ENCODE measurements at places on chromosomes 2 and 18.

DNA sequence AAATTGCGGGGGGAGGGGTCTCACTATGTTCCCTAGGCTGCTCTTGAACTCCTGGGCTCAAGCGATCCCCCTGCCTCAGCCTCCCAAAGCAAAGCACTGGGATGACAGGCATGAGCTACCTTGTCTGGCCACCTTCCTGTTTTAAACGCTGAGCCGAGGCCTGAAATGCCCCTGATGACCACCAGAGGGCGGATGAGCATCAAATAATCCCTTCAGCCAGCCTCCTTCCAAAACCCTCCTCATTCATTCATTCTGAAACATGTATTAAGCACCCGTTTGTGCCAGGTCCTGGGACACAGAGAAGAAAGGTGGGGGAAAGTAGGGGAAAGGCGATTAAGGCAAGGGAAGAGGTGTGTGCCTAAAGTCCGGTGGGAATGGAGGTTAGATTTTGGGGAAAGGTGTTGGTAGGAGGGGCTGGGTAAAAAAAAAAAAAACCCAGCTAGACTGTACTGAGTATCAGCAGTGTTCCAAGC lies 30.7 kb upstream of the PTMA start:
- peak; percentile 70 for DNase-seq

DNA sequence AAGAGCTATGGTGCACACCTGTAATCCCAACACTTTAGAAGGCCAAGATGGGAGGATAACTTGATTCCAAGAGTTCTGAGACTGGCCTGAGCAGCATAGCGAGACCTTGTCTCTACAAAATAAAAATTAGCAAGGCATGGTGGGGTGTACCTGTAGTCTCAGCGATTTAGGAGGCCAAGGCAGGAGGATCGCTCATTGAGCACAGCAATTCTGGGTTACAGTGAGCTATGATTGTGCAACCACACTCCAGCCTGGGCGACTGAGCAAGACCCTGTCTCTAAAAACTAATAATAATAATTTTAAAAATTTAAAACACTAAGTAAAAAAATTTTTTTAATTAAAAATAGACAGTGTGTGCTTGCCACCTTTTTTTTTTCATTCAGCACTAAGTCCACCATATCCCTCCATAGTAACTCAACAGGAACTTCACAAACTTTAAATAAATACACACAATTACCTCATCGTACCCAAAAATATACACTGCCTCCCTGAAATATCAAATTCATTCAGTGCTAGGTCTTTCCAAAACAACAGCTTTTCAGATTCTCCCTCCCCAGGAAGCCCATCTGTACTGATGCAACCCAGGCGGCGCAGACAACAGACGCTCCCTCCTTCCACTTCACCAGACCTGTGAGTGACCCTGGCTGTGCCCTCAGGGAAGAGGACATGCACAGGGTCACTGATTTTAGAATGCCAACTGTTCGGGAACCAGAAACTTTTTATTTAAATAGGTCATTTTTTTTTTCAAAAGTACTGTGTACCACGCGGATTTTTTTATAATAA lies 29.6 kb downstream of the FAM168B start:
- no peak for DNase-seq

DNA sequence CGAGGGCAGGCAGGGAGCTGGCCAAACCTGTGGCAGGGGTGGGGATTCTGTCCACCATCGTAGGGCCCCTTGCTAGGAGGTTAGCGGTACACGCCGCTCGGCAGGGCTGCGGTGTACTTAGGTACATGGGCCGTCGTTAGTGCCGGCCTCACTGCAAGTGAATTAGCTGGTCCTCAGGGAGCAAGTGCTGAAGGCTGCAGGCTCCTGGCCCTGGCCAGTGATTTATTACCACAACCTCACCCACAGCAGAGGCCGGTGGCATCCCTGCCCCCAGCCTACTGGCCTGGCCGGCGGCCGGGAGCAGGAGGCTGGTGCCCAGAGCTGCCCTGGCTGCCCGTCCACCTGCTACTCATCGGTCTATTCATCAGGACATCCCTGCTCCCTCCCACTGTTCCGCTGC lies 19.6 kb upstream of the PTMA start:
- no peak for DNase-seq

- DNase-seq: peak; percentile 31
Observed at GRCh38 chr18:8654503-8655451, 45.5 kb downstream of the RAB12 start.

DNA sequence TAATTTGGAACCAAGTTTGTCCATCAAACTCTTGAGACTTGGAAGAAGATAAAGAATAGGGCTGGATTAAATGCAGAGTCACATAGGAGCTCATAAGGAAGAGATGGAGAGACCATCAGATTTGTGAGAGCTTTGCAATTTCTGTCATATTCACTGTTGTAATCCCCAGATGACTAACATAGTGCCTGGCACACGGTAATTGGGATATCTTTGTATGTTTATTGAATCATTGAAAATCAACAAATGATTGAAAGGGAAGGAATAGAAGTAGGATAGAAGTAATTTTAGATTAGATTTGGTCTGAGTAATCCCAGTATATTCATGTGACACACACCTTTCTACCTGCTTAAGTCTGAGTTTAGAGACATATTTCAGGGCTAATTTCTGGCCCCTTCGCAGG lies 75.4 kb downstream of the LCLAT1 start:
- no peak for DNase-seq

DNA sequence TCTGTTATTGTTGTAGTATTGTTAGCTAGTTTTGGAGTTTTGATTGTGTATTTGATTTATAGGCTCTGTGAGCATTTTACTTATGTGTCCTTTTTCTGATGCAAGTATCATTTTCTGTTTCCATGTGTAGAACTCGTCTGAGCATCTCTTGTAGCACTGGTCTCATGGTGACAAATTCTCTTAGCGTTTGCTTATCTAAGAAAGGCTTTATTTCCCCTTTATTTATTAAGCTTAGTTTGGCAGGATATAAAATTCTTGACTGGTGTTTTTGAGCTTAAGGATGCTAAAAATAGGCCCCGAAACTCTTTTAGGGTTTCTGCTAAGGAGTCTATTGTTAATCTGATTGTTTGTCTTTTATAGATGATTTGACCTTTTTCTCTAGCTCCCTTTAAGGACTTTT lies 57.6 kb upstream of the THUMPD2 start:
- no peak for DNase-seq

DNA sequence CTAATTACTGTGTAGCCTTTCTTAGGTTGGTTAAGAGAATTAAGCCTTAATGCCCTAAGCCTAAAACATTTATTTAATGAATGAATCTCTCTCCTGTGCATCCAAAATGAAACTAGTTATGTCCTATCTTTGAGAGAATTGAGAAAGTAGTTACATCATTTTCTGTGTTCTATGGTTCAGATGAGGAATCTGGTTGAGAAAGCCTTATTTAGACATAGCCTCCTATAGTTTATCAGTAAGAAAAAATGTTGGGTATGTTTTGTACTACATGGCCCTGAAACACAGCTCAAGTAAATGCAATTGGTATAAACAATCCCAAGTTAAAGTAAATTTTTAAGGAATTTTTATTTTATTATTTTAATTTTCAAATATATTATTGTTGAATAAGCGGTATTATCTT lies 25.9 kb upstream of the RAMP1 start:
- no peak for DNase-seq

DNA sequence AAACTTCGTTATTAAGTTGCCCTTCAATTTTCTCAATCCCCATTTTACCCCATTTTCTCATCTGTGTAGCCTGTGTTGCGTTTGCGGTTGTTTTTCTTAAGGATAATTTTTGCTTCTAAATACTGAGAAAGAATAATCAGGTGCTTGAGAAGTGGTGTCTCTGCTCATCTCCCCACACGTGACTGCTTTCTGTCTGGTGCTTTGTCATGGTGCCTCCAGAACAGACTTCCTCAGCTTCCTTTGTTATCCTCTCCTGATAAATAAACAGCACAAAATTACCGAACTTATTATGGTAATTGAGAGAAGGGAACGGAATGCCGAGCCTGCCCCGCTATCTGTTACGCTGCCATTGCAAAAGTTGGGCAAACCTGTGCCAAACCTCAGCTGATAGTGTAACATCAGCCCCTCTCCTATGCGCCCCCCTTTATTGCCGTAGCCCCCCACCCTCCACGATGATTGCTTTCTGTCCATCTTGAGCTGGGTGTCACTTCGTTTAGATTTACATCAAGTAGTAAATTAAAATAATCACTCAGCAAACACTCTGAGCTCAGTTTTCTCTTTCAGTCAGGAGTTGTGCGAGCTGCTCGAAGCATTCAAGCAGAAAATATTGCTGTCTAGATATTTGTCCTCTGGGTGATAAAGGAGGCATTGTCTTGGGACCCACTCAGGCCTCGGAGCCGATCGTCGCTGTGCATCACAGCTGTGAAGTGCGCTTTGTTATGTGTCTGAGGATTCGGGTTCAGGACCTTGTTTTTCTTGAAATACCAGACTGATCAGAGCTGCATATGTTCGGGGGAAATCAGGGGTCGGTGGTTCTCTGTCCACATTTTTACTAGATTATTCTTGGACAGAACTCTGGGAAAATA lies 1008.5 kb upstream of the FANCL start:
- no peak for DNase-seq

DNA sequence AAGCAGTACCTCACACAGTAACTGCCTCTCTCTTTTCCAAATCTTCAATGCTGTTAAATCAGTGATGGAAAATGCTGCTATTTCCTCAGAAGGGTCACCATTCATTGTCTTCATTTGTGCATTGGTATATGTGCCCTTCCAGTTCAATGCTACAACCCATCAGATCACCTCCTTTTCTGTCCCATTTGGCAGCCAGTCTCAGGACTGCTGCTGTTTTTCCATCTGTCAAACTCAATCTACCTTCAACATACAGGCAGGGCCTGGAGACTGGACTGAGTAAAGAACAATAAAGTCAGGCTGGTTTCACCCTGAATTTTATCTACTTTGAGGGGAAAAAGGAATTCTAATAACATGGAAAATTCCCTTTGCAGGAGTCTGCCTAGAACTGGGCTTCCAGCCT lies 17.9 kb downstream of the ZNF385B start:
- DNase-seq: no peak

DNA sequence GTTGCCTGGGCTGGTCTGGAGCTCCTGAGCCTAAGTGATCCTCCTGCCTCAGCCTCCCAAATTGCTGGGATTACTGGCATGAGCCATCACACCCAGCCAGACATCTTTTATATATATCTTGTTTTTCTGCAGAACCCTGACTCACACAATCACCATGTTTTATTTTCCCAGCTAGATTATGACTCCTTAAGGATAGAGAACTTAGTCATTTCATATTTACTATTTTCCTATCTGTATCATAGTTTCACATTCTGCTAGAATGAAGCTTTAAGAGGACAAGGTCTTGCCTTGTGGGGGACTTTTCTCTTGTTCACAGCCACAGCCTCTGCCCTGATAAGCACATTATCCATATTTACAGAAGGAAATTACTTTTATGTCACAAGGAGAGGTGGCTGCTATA lies 73.9 kb downstream of the LBH start:
- no peak for DNase-seq

GRCh38 chr18:7070466-7070865 lies 47.1 kb downstream of the LAMA1 start:
- no peak for DNase-seq

- peak; percentile 22 for DNase-seq
Observed at GRCh38 chr18:48777026-48777743, 173.6 kb downstream of the SMAD7 start.

DNA sequence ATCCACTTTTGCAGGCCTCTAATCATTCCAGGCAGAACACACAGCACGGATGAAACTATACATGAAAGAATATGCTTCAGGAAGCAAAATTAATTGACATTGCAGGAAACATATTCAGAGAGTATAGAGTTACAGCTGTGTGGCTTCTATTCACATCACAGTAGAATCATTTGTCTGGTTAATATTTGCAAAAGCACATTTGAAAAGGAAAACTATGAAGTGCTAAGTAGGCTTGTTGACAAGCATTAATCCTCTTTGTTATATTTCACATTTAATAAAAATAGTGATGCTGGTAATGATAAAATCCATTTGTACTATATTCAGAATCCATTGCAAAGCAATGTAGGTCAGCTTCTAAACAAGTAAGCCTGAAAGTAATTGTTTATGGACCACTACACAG lies 32.2 kb upstream of the PIK3C3 start:
- no peak for DNase-seq

GRCh38 chr2:65214361-65214760 lies 13.3 kb upstream of the ACTR2 start:
- DNase-seq: no peak

GRCh38 chr2:25816249-25816648 lies 62.0 kb downstream of the ASXL2 start:
- no peak for DNase-seq

DNA sequence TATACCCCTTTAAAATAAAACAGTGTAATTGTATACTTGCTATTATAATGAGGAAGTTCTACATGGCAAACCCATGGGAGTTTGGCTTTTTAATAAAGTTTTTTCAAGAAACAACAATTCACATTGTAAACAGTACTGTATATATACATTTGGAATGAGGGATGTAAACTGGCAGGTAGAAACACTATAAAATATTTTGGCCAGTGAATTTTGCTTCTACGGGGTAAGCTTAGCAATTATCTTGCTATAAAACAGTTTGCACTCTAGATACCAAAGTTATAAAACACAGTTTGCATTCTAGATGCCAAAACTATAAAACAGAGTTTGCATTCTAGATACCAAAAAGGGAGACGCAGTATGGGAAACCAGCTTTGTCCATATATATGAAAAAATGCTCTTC lies 16.6 kb downstream of the THUMPD2 start:
- no peak for DNase-seq

- DNase-seq: no peak
Observed at GRCh38 chr2:159064446-159065301, 96.2 kb downstream of the TANC1 start.

GRCh38 chr2:28544405-28544921 lies 48.6 kb downstream of the PLB1 start:
- no peak for DNase-seq

GRCh38 chr18:77079088-77079487 lies 53.5 kb downstream of the MBP start:
- no peak for DNase-seq

- no peak for DNase-seq
Observed at GRCh38 chr18:21242141-21242779, at the start of gene GREB1L. Gene GREB1L (plus strand): TSS chr18:21242232. CDS start chr18:21383519, 141,287 bp downstream.

DNA sequence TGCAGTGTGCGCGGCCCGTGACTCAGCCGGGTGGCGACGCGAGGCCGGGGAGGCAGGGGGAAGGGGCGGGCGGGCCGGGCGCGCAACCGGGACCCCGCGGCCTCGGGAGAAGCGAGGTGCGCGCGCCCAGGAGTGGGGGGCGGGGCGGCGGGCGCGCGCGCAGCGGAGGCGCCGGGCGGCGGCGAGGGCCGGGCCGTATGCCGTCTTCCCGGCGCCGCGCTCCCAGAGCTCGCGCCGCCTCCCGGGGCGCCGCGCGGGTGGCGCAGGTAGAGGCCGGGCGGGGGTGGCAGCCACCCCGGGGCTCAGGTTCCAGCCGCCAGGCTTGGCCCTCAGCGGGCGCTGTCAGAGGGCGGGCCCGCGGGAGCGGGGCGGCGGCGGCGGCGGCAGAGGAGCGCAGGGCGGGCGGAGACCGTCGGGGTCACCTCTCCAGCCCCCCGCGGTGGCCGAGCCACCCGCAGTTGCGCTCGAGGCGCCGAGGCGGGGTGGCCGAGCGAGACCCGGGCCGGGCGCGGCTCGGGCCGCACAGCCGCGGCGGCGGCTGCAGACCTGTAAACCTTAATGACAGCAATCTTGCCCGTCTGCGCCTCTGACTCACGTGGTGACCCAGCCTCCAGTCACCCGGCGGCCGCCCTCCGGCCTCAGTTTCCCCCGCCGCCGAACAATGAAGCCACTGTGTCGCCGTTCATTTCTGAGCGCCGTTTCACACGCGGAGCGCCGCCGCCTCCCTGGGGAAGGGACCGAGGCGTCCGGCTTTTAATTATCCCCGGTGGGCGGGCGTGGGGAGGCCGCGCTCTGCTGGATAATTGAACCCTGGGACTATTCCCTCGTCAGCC lies 25.3 kb upstream of the SMAD7 start:
- DNase-seq: peak; percentile 41

Data from RCC 7860 (cell line).